Epithelial cell of prostate (primary cell): ENCODE measurements at places on chromosomes 5 and 9.

DNA sequence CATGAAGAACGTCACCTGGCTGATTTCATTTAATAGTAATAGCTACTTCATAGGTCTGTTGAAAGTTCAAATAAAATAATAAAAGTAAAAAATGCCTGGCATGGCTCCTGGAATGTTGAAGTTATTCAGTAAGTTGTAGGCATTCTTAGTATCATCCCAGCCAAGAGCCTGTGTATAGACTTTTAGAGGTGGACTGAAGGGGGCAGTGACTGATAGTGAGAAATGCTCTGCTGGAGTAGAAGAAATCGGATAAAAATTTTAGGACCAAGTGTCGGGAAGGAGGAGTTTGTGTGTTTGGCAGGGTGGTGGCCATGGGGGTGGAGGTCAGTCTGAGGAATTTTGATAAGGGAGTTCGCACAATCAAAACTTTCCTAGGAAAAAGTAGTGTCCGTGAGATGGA is 3.6 kb downstream of the ZFP2 start:
- DNase-seq, result no peak

GRCh38 chr5:148922606-148923005 is 96.2 kb downstream of the ADRB2 start:
- DNase-seq, result no peak

GRCh38 chr9:97577051-97577450 is 56.1 kb downstream of the TSTD2 start:
- DNase-seq, result no peak

DNA sequence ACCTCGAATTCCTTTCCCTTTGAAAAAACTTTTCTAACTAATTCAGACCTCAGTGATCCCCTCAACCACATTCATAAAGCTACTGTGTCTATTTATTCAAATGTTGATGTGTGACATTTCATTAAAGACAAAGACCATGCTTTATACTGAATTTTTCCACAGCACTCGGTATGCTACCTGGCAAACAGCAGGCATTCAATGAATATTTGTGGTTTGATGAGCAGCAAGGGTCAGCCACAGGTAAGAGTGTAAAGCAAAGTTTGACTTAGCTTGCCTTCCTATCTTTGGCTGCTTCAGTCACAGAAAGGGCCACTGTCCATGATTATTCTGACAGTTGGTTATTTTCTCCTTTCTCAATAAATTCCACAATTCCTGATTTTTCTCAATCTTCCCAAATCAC is 5.1 kb upstream of the CDC42SE2 start:
- peak; percentile 33 for DNase-seq

- no peak for DNase-seq
Observed at GRCh38 chr5:160054047-160054446, 45.1 kb downstream of the TTC1 start.

DNA sequence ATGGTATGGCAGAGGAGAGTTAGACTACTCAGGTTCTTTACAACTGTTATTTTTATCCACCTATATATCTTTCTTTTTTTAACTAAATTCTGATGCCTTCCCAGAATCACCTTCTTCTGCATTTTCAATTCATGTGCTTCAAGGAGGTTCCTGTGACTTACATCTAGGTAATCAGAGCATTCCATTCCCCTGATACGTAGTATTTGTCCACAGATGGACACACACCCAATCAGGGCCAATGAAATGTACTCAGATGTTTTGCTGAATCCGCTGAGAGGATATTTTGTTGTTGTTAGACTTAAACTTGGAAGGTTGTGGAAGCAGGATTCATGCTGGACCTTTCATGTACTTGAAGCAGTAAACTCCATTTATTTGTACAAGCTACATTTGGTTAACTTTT is 159.4 kb upstream of the FER start:
- DNase-seq, result no peak

DNA sequence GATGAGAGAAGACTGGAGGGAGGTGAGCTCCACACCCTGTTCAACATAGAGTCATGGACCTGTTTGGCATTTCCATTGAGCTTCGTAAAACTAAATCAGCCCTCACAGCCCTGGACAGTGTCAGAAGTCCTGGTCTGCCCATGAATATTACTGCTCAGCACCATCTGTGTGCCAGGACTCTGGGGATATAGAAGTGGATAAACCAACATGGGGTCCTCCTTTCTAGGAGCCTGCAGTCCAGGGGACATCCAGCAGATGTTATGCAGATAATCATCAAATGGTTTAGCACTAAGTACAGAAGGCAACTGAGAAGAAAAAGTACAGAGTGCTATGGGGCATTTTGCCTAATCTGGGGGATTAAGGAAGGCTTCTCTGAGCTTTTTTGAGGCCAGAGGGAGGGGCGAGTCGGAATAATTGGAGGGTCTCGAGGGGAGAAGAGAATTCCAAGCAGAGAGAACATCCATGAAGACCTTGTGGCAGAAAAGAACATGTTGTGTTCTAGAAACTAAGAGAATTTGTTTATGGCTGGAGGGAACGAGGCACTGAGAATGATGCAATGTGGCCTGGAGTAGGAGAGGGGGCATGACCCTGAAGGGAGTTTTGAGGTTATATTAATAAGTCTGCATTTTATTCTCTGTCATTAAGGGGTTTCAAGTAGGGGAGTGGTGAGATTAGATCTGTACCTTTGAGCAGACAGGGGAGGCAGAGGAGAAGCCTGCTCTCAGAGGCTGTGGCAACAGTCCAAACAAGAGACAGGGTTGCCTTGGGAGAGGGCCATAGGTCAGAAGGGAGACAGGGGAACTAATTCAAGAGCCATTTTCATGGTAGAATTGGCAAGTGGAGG is 63.5 kb upstream of the SLC2A8 start:
- no peak for DNase-seq

GRCh38 chr9:129887334-129888292 is 52.4 kb downstream of the USP20 start:
- no peak for DNase-seq

- DNase-seq, result no peak
Observed at GRCh38 chr9:38160613-38161215, 91.7 kb upstream of the SHB start.

- no peak for DNase-seq
Observed at GRCh38 chr5:119168401-119168800, 97.5 kb downstream of the DMXL1 start.

GRCh38 chr5:99122976-99123375 is 194.2 kb upstream of the CHD1 start:
- DNase-seq, result no peak

GRCh38 chr9:137913771-137914767 is 36.5 kb downstream of the CACNA1B start:
- no peak for DNase-seq

DNA sequence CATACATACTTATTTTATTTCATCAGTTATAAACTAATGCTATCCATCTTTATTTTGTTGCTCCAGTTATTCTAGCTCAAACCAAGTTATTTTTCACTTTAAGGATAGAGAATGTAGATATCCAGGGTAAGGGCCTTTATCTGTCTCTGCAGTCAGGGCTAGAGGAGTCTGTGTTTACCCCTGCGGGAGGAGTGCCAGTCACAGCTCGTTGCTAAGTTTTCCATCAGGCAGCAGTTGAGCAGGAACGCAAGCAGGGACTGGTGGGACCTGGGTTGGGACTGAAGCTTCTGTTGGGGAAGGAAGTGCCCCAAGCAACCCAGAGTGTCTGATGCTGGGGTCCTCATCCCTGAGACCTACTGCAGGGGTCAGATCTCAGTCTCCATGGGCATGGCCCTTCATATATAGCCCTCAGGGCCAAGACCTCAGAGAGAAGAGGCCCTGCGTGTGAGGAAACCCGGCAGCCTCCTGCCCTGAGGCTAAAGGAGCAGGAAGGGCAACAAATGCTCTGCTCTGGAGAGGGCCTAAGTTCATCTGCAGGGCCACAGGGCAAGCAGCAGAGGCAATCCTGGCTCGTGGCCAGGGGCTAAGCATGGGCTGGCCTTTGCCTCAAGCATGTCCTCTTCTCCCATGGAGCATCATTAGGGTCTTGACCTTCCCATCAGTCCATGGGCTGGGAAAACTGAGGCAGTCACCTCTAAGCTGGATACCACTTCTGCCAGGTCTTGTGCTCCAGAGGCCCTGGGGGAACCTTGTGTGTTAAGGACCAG is 6.6 kb downstream of the SLC22A4 start:
- no peak for DNase-seq

DNA sequence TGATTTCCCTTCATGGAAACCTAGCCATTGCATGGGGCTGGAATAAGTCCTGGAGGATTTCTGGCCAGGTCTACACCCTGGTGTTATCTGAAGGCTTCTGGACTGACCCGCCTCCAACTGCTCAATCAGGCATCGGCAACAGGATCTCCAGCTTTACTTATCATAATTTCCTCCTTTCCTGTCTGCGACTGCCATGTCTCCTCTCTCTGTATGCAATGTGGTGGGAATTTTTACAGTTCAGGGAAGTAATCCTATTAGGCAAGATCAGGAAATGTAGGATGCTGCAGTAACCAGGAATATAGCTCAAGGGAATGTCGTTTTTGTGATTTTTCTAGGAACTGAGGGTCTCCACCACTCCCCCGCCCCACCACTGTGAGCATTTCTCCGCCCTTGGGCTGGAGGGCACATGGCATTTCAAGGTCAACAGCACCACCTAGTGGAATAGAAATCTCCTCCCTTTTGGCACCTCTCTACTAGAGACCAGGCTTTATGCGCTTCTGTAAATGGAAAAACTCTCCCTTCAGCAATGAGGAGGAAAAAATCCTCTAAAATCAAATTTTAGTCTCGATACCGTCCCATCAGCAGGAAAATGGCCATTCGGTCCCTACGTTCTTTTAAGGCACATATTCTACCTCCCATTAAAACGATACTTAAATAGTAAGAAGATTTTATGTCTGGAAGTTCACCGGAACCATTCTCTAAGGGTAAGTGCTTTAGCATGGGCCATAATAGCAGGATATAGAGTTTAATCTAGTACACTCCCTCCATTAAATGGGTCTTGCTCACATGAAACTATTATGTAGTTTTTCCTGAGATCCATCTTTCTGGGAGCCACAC is 93.0 kb downstream of the YTHDC2 start:
- DNase-seq, result no peak

GRCh38 chr9:106350777-106351176 is 512.2 kb upstream of the ZNF462 start:
- DNase-seq, result no peak

DNA sequence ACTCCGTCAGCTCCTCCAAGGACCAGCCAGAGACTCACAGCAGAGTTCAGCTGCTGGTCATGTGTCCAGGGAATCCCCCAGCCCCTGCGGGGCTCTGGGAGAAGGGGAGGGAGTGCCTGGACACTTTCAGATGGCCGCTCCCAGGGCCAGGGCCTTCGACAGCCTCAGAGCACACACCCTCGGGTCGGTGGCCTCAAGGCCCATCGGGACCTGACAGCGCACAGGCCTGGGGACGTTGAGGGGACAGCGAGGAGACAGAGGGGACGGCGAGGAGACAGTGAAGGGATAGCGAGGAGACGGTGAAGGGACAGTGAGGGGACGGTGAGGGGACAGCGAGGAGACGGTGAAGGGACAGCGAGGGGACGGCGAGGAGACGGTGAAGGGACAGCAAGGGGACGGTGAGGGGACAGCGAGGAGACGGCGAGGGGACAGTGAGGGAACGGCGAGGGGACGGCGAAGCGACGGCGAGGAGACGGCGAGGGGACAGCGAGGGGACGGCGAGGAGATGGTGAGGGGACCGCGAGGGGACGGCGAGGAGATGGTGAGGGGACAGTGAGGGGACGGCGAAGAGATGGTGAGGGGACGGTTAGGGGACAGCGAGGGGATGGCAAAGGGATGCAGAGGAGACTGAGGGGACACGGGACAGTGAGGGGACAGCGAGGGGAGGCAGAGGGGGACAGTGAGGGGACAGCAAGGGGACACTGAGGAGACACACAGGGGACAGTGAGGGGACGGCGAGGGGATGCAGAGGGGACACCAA is 47.3 kb downstream of the SLC12A7 start:
- no peak for DNase-seq

DNA sequence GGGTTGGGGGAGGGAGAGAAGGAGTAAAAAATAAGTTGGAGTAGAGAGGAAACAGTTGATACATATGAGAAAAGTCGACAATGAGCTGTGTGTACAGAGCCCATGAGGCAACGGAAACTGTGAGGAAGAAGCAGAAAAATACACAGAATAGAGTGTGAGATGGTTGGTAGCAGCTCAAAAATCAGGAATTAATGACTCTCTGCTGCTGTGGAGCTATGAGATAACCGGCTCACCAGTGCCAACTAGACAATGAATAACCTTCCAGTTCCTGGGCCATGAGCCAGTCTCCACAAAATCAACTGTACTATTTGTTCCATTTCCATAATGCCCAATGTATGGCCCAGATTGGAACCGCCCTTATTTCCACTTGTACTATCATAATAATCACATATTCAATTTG is 53.1 kb upstream of the NREP start:
- DNase-seq, result no peak

DNA sequence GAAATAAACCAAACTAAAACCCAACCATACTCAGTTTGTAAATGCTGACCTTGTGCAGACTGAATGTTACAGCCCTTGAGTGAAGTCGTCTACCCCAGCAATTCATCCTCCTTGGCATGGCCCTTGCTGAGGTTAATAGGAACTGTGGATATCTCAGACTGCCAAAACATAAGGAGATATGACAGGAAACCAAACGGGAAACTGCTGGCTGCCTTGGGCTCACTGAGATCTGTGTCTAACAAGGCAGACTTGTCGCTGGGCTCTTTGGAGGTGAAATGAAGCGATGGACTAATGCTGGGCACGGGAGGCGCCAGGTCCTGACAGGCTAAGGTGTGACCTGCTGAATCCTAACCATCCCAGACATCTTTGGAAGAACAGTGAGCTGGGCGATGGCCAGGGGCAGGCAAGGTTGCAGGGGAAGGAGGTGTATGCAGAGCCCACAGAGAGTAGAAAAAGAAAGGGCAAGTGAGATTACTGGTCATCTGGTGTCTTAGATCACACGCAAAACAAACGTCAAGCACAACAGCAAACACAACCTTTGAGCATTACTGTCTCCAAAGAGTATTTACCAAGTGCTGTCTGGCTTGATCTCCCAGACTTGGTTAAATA is 44.6 kb upstream of the ALDH1A1 start:
- DNase-seq, result no peak

- DNase-seq, result no peak
Observed at GRCh38 chr5:4023753-4024335, 428.2 kb downstream of the IRX1 start.

DNA sequence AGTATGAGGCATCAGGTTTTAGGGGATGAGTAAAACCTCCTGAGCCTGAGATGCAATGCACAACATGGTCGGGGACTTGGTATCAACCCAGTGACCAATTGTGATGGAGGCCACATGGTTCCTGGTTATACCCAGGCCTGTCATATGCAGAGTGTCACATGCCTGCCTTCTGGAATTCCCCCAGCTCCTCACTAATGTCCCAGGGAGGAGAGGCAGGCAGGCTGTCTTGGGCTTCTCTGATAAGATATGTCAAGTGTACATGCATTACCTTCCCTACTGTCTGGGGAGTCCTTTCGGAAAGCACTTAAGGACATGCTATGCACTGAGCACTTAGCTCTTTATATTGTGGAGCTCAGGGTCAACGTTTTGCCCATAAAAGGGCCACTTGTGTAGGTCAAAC is 14.2 kb upstream of the PALM2AKAP2 start:
- no peak for DNase-seq

DNA sequence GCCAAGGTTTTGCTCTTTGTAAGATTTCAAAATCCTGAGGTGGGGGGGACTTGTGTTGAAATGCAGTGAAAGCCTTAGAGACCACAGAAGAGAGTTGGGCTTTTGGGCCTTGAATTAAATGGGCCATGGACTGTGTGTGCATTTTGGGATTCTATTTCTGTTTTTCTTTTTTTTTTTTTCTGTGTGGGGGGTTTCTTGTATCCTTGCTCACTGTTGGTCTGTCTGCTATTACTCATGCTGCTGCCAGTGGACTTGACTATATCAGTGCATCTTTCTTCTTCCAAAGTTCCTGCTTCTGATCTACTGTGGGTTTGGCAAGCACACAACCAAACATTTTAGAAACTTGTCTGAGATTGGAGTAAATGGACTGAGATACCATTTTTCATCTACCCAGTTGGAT is 344.9 kb downstream of the ARL15 start:
- no peak for DNase-seq
